ENCODE measurements at places on chromosomes 1 and 21.

DNA sequence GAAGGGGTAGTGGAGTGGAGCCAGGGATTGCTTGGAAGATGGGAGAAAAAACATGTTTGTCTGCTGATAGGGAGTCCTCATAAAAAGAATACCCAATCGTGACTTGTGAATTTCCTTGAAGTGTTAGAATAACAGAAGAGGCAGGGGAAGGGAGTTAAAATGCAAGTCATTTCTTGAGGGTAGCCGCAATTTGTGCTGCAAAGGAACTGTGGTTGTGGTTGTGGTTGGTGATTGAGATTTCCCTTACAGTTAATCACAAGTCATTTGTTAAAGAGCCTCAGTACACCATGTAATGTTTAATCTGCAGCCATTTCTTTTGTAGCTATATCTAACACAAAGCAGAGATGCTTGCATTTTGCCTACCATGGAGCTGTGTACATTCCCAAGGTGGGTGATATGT lies 38.5 kb upstream of the EGLN1 start:
- DNase-seq, result peak; percentile 17

- no peak for DNase-seq
These were observed 400.3 kb downstream of the LTN1 start for GRCh38 chr21:28592205-28592865.

DNA sequence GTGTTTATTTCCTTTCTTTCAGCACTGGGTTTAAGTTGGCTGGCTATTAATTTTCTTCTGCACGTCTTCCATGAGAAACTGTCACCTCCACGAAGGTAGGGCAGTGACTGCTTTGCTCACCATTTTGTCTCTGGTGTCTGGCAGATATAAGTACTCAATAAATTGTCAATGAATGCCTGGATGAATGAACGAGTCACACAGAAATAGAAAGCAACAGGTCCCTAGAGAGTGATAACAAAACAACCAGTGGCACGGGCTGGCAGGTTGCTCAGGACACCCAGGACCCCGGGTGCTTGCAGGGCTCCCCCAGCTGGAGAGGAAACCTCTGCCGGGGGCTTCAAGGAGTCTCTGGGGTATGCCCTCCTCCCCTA lies 3.2 kb upstream of the MYOC start:
- DNase-seq, result no peak

DNA sequence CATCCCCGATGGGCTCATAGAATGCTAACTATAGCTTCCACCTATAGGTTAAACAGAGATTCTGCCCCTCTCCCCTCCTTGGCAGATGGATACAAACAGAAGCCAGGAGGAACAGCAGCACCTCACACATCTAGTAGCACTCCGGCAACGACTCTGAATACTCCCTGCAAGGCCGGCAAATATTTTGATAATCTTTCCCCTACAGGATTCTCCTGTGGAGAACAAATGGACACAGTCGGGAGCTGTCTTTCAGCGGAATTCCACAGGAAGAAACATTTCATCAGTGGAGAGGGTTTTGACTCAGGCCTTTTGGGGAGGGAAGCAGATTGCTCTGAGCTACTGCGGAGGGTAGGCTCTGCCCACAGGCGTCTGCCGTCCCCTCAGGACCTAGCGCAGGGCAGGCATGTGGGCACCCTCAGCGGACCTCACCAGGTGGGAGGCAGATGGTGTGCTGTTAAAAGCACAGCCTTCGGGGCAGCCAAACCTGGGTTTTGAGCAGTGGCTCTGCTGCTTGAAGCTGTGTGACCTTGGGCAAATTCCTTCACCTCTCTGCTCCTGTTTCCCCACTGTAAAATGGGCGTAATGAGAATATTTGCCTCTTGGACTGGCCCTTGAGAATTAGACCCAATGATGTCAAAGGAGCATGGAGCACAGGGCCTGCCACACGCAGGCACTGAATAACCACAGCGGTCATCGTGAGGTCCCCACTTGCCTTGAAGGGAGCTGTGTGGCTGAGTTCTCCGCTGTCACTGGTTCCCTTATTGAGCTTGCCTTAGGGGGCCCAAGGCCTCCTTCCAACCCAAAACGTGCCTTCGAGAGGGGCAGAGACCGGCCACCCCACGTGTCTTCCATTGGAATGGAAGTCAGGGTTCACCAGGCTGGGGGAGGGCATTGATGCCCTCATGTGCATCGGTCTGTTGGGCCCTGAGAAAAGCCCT lies 19.2 kb upstream of the BCAR3 start:
- no peak for DNase-seq

DNA sequence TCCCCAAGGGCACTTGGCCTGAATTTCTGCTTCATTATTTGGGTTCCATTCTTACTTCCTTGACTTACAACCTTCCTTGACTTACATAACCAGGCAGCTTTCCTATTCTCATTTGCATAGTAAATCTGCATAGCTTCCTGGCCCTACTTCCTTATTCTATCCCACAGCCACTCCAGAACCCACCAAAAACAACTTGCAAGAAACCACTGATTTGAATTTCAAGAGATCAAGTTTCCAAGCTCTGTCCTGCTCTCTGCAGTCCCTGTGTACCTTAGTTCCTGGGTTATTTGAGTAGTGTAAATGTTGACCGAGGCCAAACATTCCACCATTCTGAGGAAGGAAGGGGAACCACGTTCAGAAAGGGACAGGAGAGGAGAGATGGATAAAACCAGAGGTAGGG lies 603.3 kb downstream of the PTPRC start:
- no peak for DNase-seq

- no peak for DNase-seq
These were observed 108.8 kb upstream of the IRF2BP2 start for GRCh38 chr1:234718496-234719453.

DNA sequence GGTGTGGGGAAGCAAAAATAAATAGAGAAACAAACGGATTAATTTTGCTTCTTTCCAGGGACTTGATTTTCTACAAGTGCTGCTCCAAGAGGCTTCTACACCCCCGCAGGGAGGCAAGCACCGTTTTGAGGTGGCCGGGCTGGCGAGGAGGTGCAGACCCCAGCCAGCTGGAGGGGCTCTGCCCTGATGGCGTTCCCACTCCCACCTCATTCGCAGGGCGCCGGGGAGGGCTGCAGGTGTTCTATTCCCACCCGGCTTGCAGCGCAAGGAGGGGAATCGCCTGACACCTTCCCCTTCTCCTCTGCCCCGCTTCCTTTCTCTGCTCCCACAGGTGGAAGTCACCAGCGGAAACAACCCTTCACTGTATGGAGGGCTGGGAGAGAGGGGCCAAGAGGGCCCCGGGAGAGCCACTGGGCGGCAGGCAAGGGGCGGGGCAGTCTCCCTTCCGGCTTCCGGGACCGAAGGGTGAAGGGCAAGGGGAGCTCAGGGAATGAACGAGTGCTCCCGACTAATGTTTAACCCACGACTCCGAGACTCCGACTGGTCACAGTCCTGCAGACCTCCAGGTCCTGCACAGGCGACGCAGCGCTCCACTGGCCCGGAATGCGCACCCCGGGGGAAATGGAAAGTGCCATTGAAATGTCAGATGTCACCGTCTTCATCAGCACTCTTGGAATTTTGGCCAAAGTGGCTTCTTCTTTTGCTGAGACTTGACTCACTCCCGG lies 29.1 kb downstream of the TEX35 start:
- no peak for DNase-seq

GRCh38 chr1:177366091-177366490 lies 195.3 kb downstream of the BRINP2 start:
- no peak for DNase-seq

DNA sequence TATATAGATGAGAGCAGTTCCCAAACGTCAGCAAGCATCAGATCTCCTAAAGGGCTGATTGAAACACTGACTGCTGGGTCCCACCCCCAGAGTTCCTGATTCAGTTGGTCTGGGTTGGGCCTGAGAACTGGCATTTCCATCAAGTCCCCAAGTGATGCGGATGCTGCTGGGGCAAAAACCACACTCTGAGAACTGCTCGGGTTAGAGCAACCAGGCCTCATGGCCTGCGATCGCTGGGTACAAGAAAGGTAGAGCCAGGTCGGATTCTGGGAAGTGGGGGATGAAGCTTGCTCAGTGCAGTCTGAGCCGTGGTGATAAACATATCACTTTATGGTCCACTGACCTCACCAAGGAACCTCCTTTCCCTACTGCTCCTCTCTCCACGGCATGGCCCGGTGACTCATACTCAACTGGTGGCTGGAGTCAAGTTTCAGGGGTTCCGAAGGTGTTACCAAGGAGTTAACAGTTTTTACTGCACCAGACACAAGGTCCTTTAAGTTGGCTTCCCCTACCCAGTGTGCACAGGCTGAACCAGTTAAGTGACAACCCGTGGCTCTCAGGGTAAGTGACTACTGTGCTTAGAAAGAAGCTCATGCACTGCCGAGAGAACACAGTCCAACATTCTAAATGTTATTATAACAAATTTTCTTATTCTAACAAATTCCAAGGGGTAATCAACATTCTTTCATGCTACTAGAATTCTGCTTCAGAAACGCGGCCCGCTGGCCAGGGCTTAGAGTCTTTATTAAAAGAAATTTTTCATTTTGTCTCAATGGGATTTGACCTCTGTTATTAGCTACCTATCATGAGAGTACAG lies 153.5 kb downstream of the TGFBR3 start:
- DNase-seq, result no peak

- DNase-seq, result no peak
These were observed 238.4 kb upstream of the POU3F1 start for GRCh38 chr1:38284953-38285352.

DNA sequence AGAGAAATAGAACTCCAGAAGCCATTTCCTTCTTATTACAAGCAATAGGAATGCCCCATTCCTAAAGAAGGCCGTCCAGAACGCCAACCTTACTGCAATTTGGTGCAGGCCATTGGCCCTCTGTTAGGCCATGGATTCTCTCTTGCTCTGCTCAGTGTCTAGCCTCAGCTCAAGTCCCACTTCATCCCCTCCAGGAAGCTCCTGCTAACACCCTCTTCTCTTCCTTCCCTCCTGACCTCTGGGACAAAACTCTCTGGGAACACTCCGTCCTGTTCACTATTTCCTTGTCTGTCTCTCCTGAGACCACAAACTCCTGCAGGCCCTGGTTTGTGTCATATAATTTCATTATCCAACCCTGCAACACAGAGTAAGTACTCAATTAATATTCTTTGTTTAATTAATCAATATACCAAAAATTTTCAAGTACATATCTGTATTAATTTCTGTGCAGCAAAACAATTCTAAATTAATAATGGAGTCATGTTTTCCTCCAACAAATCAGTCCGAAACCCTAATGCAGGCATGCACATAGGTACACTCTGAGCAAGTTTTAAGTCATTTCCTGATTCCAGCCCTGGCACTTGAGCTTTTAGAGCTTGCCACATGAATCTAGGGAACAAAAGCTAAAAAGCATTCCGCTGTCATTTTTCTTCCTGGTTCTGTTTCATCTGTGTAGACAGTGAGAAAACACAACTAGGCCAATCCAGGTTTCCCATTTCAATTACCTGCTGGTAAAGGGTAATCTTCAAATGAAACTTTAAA lies 245.3 kb downstream of the SETD4 start:
- no peak for DNase-seq

DNA sequence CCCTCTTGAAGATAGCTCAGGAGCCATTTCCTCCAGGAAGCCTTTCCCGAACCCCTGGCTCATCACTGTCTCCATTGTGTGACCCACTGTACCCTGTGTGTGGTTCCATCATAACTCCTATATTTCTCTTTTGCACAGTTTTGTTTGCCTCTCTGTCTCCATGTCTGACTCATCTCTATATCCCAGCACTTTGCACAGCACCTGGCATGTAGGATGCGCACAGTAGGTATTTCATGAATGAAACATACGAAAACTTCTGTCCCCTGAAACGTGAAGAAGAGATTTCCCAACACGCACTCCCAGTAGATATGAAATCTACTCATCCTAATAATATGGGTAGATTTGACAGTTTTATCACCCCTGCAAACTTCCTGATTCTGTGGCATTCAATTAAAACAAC lies 275.2 kb downstream of the NFIA start:
- no peak for DNase-seq

DNA sequence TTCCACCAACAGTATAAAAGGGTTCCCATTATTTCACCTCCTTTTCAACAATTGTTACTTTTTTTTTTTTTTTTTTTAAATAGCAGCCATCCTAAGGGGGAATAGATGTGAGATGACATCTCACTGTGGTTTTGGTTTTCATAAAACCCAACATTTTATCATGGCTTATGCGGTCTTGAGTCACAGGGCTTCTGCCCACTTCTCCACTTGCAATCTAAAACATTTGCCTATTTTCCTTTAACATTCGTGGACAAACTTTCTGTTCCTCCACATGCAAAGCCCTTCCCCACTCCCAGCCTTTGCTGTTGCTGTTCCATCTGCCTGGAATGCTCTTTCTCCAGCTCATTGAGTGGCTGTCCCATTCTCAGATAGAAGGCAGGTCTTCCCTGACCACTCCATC lies 239.7 kb upstream of the KCNK2 start:
- DNase-seq, result no peak

GRCh38 chr1:12618661-12618964 lies 603 bp upstream of the DHRS3 start:
- DNase-seq, result no peak

DNA sequence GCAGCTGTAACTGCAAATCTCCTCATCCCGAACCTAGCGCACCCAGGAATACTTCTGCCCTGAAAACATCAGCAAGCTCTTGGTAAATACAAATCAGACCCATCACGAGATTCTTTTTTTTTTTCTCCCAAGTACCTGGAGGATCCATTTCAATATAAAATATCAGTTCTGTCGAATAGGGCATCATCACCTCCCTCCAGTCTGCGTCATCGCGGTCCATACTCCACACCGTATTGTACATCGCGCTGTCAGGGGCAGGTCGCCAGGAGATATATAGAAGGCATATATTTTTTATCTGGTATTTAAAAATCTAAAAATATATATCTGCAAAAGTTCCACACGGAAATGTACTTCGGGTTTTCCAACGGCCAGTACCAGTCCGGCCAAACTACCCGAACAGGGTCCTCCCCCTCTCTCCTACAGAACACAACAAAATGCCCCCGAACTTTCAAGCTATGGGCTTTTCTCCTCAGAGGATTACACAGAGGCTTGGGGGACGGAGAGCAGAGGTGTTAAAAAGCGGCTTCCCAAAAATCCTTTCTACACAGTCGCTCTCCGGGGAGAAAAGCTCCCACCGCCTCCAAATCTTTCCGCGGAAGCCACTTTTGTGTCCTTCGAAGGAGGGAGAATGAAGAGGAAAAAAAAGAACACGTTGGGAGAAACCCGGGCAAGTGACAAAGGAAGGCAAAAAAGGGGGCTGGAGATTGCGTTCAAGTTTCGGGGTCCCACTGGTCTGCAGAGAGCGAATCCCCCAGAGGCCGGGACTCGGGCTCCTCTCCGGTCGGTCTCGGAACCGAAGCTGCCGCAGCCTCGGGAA lies 509 bp downstream of the PIK3R3 start:
- peak; percentile 8 for DNase-seq
